Liver (tissue), 10 donors: ENCODE measurements at places on chromosomes 7 and 10.

DNA sequence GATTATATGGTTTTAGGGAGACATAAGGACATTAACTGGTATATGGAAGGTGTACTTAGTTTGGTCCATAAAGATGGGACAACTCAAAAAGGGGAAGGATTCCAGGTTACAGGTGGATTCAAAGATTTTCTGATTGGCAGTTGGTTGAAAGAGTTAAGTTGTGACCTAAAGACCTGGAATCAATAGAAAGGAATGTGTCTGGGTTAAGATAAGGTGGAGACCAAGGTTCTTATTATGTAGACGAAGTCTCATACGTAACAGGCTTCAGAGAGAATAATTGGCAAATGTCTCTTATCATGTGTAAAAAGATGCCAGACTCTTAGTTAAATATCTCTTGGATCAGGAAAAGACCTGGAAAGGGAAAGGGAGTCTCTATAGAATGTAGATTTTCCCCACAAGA lies 1.0 kb upstream of the TRDMT1 start:
- DNase-seq: no peak

- DNase-seq: no peak
Observed at GRCh38 chr7:27567266-27567665, 95.4 kb downstream of the HIBADH start.

GRCh38 chr7:126658684-126659083 lies 594.1 kb downstream of the GRM8 start:
- DNase-seq: no peak

GRCh38 chr10:98244141-98244540 lies 23.9 kb downstream of the LOXL4 start:
- no peak for DNase-seq

- DNase-seq: no peak
Observed at GRCh38 chr7:44216521-44217222, 15.9 kb downstream of the YKT6 start.

- no peak for DNase-seq
Observed at GRCh38 chr7:151342102-151342646, 562 bp downstream of the NUB1 start.

- DNase-seq: no peak
Observed at GRCh38 chr7:82472966-82473365, 29.4 kb upstream of the CACNA2D1 start.

- no peak for DNase-seq
Observed at GRCh38 chr10:101230183-101230917, 1.1 kb upstream of the LBX1 start.

DNA sequence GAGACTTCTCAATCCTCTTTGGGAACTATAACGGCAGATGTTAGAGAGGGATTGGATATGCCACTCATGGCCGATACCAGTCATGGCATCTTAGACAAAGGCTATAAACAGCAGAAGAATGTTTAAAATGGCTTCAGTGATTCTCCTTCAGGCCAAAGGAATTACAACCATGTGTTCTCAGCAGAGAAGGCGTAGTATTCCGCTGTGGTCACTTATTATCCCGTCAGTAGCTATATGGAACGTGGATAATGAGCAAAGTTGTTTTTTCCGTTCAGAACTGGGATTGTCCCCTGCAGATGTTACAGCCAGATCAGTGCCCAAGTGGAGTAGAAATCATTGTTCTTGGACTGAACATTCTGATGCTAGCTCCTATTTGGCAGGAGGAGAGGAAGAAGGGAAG lies 43.1 kb downstream of the TEX36 start:
- no peak for DNase-seq

GRCh38 chr10:70341016-70341415 lies 41.4 kb downstream of the LRRC20 start:
- no peak for DNase-seq

- DNase-seq: no peak
Observed at GRCh38 chr10:16612115-16612980, 90.7 kb upstream of the C1QL3 start.

DNA sequence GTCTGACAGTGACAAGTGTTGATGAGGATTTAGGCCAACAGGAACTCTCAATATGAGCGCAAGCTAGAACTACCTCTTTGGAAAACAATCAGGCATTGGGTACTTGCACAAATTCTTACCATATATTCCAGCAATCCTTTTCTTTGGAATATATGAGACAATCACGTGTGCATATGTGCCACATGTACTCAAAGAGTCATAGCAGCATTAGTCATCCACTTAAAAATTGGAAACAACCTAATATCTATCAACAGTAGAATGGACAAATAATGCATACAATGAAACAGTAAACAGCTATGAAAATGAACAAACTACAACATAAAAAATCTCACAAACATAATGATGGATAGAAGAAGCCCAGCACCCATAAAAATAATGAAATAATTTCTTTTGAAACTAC lies 179.7 kb downstream of the GLI3 start:
- DNase-seq: no peak

DNA sequence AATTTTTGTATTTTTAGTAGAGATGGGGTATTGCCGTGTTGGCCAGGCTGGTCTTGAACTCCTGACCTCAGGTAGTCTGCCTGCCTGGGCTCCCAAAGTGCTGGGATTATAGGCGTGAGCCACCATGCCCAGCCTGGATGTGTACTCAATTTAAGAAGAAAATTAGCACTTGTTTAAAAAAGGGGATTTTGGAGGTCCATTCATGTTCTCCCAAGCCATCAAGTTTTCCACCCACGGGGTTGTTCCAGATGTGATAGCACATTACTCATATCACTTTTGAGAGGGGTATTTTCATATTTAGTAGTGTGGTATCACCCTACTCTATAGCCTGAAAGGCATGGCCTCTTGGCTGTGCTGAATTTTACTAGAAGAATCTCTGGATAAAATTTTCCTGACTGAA lies 10.5 kb upstream of the SLC26A3 start:
- DNase-seq: no peak

DNA sequence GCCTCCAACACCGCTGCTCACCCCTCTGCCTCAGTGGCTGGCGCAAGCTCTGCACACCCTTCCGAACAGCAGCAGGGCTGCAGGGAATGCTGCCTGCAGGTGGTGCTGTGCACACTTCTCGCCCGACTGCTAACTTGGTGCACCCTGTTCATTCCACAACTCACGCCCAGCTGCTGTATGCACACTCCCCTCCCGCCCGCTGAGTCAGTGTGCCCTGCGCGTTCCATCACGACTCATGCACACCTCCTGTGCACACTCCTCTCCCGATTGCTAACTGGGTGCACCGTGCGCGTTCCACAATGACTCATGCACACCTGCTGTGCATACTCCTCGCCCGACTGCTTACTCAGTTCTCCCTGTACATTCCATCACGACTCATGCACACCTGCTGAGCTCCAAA lies 21.5 kb downstream of the ADARB2 start:
- DNase-seq: no peak

DNA sequence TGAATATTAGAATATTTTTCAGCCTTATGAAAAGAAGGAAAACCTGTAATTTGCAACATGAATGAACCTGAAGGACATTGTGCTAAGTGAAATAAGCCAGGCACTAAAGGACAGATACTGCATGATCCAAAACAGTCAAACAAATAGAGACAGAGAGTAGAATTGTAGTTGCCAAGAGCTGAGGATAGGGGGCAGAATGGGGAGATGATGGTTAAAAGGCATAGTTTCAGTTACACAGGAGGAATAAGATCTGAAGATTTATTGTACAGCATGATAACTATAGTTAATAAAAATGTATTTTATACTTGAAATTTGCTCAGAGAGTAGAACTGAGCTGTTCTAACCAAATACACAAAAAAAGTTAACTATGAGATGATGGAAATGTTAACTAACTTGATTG lies 149.0 kb upstream of the TMEM106B start:
- no peak for DNase-seq

DNA sequence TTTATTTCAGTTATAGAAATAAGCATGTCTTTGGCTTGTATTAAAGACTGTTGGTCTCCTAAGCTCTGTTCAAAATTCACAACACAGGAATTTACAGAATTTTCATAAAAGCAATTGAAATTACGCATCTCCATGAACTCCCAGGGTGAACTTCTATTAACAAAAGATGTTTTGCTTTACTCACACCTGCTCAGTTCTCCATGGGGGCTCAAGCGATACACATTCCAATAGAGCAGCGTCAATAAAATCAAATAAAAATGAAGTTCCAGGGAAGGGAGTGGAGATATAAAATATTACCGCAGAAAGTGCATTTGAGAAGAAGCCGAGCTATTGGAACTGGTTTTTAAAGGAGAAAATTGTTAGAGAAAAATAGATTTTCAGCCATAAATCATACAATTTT lies 41.5 kb upstream of the ZNF438 start:
- no peak for DNase-seq

GRCh38 chr10:1627945-1628344 lies 109.4 kb downstream of the ADARB2 start:
- peak; percentile 5 for DNase-seq

- peak; percentile 16 for DNase-seq
Observed at GRCh38 chr7:158247758-158248487, 339.7 kb downstream of the PTPRN2 start.

DNA sequence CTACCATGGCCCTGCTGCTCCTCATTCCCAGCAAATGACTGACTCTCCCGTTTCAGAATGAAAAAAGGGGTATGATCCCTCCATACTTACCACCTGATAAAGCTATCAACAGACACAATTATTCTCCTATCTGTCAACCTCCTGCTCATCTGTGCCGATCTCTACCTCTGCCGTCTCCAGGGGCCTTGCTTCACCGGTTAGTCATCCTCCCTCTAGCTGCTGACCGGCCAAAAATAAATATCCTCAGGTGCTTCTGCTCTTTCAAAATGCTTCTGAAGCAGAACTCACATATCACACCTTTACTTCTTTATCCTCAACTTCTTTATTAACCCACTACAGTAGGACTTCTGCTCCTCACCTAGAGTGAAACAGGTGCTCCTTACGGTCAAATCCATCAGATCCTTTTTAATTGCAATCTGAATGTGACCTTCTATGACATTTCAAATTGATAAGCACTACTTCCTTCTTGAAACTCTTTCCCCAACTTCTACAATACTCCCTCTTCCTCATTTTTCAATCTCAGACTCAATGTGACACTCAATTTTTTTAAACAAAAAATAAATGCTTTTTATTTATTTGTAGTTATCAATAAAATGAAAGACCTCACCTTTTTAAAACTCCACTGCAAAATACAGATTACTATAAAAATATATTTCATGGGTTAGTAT lies 63.2 kb downstream of the LMBR1 start:
- DNase-seq: no peak

DNA sequence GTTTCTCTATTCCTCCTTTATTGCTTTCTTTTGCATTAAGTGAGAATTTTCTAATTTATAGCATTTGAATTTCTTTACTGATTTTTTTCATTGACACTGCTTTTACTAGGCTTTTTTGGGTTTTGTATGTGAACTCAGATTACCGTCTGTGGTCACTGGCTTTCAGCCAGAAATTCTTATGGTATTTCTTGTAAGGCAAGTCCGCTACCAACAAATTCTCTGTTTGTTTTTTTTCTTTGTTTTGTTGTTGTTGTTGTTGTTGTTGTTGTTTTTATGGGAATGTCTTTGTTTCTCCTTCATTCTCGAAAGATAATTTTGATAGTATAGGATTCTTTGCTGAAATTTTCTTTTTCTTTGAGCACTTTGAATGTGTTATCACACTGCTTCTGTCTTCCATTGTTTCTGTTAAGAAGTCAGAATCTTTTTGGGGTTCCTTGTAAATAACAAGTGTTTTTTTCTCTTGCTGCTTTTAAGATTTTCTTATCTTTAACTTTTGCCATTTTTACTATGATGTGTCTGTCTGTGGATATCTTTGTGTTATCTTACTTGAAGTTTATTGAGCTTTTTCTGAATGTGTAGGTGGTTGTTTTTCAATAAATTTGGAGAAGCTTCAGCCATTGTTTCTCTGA lies 7.2 kb downstream of the NET1 start:
- no peak for DNase-seq

- no peak for DNase-seq
Observed at GRCh38 chr7:147519062-147519461, 1071.5 kb upstream of the C7orf33 start.

- no peak for DNase-seq
Observed at GRCh38 chr10:128932071-128932820, 534.8 kb upstream of the MGMT start.

- DNase-seq: no peak
Observed at GRCh38 chr10:100327007-100327717, 2.9 kb downstream of the PKD2L1 start.

GRCh38 chr10:62894156-62894555 lies 78.0 kb upstream of the EGR2 start:
- DNase-seq: no peak

GRCh38 chr10:48656914-48657305 lies 27.8 kb upstream of the WDFY4 start:
- no peak for DNase-seq

DNA sequence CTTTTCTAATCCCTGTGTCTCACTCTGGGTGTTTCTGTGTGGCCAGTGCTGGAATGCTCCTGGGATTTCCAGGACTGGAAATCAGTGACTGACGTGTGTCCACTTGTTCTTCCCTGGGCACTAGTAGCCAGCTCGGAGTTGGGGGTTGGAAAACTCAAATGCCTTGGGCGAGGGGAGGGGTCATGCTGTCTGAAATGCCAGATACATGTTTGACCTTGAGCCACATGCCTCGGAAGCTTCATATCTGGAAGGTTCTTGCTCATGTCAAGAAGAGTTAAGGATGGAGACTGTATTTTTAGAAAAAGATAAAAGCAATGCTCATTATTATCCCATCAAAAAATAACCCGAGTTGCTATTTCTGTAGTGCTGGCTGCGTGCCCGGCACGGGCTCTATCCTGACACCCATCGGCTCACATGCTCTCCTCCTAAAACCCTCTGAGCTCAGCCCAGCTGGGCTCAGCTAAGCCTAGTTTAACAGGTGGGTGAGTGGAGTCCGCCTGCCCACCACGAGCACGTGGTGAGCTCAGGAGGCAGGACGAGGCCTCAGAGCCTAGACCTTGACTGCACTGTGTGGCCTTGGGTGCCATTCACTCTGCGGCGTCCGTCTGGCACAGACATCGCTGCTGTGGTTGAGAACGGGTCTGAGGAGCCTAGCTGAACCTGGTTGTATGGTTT lies 6.4 kb downstream of the DPYSL4 start:
- DNase-seq: no peak

- no peak for DNase-seq
Observed at GRCh38 chr10:62045765-62046521, 144.4 kb downstream of the ARID5B start.

- no peak for DNase-seq
Observed at GRCh38 chr10:47145290-47145934, 154.6 kb upstream of the GDF10 start.

- DNase-seq: no peak
Observed at GRCh38 chr10:13375791-13376190, 27.7 kb upstream of the SEPHS1 start.
